ENCODE measurements at places on chromosomes 1 and 21.

GRCh38 chr1:10856863-10857598 is 60.6 kb upstream of the CASZ1 start:
- no peak for DNase-seq

DNA sequence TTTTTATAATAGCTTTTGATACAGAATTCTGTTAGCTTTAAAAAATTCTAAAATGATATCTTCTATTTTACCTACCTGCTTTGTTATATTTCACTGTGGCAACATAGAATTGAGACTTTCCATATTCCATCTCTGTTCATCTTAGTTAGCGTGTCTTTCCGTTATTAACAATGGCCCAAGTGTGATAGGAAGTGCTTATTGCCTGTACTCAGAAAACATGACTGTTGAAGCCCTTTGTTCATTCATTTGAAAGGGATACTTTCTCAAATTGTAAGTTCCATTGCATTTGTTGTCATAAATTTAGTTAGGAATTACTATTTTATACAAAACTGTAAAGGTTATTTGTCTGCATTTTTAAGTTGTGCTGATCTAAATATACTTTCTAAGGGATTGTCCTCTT is 73.1 kb downstream of the LAMC1 start:
- DNase-seq, result no peak

DNA sequence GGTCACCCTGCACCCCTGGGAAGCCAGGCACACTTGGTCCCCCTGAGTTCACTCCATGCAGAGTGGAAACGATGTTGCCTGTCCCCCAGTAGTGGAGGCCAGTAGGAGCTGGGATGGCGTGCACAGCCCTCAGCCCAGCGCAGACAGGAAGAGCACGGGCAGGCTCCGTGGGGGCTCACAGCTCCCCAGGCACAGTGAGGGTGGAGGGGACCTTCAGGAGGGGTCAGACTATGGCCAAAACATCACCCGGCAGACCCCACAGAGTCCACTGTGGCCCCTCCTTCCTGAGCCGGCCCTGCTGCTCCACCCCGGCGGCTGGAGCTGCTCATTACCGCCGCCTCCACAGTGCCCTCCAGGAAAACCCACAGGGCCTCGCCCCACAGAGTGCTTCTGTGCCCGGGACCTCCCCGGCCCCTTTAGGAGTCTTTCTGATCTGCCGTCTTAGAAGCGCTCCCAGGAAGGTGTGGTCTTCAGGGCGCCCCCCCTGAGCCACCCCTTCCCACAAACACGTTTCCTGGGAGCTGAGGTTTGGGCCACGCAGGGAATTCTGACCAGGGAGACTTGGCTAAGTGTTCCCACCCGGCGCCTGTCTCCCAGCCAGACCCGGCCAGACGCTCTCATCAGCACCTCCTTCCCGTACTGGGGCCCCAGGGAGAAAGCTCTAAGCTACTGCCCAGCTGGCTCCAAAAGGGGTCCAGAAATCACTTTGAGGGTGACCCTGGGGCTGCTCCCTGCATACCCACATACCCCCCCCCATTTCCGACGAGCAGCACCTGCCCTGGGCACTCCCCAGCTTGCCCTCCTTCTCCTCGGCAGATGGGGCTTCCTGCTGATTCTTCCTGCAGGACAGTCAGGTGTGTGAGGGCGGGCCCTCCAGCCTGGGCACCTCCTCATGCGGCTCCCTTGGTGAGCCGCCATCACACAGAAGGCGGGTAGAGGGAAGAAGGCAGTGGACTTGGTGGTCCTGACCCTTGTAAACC is 38.8 kb downstream of the RIPK4 start:
- DNase-seq, result no peak

DNA sequence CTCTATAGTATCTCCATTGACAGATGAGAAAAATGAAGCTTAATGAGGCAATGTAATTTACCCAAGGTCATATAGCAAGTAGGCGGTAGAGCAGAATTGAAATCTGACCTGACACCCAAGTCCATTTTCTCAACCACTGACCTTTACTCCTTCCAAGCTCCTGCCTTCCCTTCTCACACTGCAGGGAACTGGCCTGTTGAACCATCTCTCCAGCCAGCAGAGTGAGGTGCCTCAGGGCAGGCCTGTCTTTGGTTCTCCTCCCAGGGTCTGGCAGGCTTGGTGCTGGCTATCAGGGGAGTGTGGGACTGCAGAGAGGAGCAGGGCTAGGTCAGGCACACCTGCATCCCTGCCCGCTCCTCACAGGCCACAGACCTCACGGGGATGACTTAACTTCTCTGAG is 126.8 kb downstream of the BEND5 start:
- DNase-seq, result no peak

- DNase-seq, result no peak
These were observed 2.8 kb downstream of the HPDL start for GRCh38 chr1:45329445-45329844.

DNA sequence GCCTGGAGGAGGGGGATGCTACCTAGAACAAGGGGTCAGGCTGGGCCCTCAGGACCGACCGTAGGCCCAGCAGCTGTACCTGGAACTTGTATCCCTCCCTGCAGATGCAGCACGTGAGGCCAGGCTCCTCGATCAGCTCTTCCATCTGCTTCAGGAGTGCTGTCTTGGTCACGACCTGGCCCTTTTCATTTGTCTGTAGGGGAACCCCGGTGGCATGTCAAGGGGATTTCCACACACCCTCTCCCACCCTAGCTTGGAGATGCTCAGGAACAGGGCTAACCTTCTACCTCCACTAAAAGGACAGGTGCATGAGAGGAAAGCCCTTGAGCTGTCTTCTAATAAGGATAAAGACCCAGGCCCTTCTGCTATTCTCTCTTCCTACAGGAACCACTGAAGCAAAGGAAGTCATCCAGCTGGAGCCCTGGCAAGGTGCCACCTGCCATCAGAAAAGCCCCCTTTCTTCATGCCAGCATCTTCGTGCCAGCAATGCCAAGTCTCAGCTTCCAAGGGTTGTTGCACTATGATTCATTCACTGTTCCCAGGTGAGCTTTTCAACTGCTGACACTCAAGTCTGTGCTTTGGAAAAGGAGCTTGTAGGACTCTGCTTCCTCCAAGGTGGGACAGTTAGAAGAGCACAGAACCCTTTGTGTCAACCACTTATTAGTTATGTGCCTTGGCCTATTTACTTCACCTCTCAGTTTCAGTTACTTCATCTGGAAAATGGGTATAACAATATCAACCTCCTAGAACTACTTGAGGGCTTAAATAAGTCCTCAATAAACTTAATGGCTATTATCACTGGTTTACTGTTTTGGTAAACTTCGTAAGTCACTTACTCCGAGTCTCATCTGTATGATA is 122.1 kb downstream of the UBR4 start:
- DNase-seq, result no peak

DNA sequence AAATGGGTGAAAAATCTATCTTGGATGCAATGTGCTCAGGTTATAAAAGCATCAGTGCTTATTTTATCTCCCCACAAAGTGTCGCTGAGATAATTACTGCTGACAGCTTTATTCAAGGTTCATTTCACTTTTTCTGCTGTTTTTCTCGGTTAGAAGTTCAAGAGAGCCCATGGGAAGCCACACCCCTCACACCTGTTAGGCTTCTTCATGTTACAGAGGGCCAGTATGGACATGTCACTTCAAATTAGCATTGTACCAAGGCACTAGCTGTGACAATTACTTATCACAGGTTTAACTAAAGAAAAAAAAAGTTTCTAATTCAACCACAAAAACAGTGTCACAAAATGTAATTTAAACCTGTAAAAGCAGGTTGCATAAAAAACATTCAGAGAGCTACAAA is 187.3 kb upstream of the DMRTA2 start:
- no peak for DNase-seq

GRCh38 chr1:228345201-228345930 is 61.3 kb downstream of the TRIM11 start:
- no peak for DNase-seq

DNA sequence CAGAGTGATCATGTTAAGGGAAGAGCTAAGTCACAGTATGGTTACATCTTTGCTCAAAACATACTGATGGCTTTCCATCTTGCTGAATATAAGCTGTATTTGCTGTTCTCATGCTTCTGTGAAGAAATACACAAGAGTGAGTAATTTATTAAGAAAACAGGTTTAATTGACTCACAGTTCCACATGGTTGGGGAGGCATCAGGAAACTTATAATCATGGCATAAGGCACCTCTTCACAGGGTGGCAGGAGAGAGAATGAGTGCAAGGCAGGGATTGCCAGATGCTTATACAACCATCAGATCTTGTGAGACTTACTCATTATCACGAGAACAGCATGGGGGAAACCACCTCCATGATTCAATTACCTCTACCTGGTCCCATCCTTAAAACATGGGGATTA is 24.4 kb upstream of the RGS5 start:
- no peak for DNase-seq

DNA sequence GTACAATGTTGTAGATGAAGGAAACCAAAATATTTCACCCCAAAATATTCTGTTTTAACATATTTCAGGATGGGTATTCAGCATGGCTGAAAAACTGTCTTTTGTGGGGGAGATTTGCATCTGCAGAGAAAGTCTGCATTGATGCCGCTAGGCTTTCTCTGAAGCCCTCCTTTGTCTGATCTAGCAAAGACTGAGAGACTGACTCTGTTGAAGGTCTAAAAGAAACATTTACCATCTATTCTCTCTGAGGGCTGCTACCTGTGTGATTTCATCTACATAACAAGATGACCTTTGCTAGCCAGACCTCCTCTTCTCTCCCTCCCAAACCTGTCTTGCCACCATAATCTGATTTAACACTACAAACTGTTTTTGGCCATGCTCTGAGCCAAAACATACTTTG is 12.4 kb upstream of the MT1HL1 start:
- no peak for DNase-seq

DNA sequence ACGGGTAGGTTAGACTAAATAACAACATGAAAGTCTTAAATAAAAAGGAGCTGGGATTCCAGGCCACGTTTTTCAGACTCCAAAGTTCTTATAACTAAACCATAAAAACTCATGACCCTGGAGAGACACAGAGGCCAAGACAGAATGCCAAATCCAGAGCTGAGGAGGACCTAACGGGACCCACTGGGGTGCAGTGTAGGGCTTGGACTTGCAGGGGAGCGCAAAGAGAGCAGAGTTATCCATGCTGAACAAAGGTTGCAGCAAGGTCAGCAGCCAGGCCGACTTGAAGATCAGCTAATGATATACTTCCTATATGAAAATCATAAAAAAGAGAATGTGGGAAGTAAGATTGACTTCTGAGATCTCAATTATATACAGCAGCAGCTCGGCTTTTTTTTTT is 237.1 kb downstream of the TM2D1 start:
- DNase-seq, result no peak

DNA sequence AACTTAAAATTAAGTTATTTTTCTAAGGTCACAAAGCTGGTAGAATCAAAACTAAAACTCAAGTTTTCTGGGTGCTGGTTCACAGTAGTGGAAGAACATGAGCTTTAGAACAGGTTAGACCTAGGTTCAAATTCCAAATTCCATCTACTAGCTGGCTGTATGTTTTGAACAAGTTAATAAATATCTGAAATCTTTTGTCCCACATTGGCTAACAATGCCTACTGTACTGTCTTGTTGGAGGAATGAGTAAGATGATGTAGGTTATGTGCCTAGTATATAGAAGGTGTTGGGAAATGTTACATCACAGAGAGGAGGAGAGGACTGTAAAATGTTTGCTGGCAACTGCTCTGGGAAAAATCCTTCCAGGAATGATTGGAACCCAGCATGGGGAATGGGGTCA is 14.0 kb upstream of the CD247 start:
- DNase-seq, result no peak

DNA sequence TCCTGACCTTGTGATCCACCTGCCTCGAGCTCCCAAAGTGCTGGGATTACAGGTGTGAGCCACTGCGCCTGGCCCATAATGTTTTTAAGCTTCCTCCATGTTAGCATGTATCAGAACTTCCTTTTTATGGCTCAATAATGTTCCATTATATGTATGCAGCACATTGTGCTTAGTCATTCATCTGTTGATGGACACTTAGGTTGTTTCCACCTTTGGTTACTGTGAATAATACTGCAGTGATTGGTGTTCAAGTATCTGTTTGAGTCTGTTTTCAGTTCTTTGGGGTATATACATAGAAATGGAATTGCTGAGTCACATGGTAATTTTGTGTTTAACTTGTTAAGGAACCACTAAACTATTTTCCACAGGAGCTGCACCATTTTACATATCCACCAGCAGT is 17.7 kb downstream of the CMPK1 start:
- DNase-seq, result no peak

- no peak for DNase-seq
These were observed 54.2 kb upstream of the ARTN start for GRCh38 chr1:43879414-43879813.

DNA sequence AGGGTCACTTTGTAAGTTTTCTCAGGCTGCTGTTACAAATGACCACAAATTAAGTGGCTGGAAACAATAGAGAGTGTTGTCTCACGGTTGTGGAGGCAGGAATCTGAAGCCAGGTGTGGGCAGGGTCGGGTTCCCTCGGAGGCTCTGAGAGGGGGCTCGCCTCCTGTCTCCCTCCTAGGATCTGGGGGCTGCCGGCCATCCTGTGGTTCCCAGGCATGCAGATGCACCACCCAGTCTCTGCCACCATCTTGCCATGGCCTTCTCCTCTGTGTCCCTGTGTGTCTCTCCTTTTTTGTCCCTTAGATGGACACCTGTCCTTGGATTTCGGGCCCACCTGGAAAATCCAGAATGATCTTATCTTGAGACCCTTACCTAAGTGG is 4.8 kb downstream of the TP73 start:
- no peak for DNase-seq

GRCh38 chr21:33189237-33189636 is 40.5 kb upstream of the IFNAR2 start:
- no peak for DNase-seq

DNA sequence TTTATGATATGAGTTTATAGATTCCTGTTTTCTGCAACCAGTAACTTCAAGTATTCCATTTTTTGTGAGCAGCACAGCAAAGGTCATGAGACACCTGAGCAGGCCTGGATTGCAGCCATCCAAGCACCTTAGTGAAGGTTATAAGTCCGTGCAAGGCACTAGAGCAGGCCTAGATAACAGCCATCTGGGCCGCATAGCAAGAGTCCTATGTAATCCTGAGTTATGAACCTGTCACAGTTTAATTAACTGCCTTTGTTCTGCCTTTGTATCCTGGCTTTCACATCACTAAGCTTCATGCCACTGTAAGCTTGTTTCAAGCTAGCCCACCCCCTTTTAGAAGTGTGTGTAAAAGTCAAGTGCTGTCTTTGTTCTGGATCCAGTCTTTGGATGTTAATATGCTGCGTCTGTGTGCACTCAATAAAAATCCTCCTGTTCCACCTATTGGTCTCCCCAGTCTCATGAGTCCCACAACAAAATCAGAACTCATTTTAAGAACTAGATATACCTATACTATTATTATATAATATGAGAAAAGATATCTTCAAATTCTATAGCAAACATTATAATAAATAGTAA is 556.2 kb upstream of the CHRM3 start:
- DNase-seq, result no peak
